ENCODE measurements at places on chromosomes 4 and X.

GRCh38 chrX:19956923-19957322, 33.9 kb downstream of the BCLAF3 start:
- no peak for DNase-seq

- DNase-seq = no peak
Observed at GRCh38 chr4:108129196-108129595, 39.5 kb downstream of the LEF1 start.

DNA sequence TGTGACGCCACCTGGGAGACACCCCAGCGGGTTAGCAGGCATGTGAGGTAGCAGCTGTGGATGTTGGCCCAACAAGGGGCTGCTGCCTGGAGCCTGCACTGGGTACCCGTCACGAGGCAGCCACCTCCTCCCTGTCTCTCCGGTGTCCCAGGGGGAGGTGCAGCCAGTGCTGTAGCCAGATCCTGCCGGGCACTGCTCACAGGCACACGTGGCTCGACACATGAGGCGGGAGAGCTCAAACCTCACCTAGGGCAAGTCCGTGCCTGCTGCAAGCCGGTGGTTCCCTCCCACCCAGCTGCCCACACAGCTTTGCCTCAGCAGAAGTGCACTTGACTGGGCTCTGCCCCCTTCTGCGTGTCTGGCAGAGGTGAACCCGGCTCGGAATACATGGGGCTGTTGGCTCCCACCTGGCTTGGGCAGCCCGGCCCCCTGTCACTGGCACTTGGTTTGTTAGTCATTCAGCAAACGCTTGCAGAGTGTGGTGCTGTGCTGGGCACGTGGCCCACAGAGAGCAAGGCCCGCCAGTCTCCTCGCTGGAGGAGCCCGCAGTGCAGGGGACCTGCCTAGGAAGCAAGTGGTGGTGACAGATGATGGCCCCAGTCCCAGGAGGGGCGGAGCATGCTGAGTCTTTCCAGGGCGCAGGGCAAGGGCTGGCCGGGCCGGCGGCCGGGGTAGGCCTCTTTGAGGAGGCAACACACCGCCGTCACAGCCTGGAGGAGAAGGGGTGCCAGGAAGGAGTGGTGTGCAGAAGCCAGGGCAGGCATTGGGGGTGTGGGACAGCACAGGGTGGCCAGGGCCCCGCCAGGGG, 10.1 kb upstream of the SH3TC1 start:
- DNase-seq = no peak

DNA sequence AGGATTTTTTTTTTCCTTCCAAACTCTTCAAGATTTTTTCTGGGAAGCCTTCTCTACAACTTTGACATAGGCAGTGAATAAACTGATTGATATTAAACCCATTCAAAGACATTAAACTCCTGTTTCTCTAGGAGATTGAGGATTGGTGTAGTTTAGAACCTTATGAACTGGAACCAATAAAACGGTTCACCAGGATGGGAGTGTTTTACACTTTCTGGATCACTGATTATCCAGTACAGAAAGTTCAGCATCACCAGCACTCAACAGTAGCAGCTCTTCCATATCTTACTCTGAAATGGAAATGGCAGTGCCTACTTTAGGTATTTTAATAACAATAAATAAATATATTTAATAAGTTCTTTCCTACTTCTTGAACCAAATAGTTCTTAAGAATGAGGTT, 76.7 kb downstream of the BMPR1B start:
- no peak for DNase-seq

- DNase-seq = no peak
Observed at GRCh38 chrX:29496636-29497180, 718.7 kb upstream of the MAGEB2 start.

DNA sequence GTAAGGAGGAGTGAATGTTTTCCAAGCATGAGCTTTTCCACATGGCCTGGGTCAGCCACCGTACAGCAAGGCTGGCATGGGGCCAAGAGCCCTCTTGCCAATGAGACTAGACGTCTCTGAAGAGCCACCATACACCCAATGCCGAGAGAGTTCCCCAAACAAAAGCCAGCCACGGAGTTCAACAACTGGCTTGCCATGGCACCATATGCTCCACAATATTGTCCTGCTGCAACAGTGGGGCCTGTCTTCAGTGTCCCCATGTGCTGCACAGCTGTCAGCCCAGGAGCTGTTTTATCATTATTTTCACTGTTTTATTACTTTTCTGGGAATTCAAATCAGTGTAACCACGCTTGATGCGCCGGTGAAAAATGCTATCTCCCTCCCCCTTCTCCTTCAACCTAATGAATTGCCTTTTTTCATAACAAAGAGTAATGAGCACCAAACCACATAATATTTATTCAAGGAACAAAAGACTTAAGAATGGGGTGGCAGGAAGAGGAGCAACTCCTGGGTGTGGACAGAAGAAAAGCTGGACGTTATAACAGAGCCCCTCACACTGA, 18.4 kb downstream of the MAML3 start:
- no peak for DNase-seq

DNA sequence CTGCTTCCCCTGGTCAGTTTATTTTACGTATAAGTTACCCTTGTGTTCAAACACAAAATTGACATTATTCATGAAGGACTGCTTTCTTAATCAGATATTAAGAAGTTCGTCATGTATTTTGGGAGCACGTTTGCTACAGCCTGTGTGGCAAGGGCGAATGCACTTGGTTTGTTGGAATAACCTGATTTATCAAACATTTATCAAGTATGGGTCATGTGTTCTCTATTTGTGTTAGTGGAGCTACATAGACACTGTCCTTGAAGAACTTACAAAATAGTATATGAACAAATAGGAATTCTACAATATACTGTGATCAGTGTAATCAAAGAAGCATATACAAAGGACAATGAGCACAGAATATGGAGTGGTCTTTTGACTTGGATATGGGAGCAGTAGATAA, 22.4 kb downstream of the RAB33B start:
- no peak for DNase-seq

GRCh38 chr4:148444296-148445070, 2.3 kb upstream of the NR3C2 start:
- DNase-seq = peak; percentile 66

DNA sequence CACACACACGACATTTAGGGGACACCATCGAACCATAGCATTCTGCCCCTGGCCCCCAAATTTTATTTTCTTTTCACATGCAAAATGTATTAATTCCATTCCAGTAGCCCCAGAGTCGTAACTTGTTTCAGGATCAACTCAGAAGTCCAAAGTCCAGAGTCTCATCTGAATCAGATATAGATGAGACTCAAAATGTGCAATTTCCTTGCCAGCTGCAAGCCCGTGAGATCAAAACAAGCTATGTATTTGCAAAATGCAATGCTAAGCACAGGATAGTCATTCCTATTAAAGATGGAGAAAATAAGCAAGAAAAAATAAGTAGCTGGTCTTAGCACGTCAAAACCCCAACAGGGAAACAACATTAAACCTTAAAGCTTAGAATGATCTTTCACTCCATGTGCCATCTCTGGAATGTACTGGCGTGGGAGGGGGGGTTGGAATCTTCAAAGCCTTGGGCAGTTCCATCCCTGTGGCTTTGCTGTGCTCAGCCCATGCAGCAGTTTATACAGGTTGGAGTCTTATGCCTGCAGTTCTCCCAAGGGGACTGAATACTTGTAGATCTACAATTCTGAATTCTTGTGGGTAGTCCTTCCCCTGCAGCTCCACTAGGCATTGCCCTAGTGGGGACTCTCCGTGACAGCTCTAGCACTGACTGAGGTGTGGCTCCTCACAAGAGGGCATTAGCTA, 47.7 kb upstream of the SYTL5 start:
- DNase-seq = peak; percentile 6

DNA sequence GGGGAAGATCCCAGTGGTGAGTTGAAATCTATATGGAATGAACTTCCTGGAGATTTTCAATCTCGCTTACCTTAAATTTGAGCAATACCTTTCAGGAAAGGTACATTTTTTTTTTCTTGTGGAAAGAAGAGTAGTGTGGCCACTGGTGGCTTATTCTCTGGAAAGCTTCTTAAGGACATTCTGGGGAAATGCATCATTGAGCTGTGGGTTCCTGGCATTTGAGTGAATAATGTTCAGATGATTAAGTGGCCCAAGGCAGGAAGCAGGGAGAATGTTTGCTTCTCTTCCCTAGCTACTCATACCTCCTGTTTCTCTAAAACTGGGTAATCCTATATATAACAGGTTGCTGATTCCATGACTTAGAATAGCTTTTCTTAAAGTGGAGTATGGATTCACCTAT, 31.8 kb downstream of the STAG2 start:
- no peak for DNase-seq

DNA sequence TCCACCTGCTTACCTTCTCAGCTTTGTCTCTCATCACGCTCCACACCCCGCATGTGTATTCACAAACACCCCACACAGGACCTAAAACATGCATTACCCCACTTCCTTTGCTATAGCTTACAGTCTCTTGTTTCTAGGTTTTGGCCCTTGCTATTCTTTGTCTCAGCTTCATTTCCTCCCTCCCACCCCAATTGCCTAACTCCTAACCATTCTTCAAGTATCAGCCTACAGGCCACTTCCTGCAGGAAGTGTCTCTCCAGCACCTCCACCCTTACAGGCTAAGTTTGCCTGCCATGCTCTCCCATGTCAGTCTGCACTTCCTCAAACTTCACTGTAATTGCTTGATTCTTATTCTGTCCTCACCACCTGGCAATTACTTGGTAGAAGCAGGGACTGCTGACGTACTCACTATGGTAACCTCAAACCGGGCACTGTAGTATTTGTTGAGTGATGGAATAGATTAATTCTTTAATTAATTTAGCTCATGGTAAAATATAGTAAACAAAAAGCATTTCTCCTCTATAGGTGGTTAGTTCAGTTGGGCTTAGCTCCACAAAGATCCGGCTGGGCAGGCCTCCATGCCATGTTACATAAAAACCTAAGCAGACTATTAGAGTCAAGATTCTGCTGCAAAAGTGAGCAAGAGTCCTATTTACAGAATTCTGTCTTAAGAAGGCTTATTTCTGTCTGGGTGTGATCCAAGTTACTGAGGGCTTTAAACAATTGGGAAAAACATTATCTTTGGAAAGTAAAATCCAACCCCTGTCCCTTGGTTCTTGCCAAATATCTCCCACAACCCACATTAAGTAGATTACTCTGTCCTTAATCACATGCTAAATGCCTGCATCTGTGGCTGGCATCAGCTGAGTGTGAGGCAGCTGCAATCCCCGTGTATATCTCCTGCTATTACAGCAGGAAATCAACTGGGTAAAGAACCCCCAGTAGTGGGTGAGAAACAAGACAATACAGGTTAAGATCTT, 124.7 kb upstream of the CPEB2 start:
- no peak for DNase-seq
